ENCODE measurements at places on chromosomes 12 and 14.

DNA sequence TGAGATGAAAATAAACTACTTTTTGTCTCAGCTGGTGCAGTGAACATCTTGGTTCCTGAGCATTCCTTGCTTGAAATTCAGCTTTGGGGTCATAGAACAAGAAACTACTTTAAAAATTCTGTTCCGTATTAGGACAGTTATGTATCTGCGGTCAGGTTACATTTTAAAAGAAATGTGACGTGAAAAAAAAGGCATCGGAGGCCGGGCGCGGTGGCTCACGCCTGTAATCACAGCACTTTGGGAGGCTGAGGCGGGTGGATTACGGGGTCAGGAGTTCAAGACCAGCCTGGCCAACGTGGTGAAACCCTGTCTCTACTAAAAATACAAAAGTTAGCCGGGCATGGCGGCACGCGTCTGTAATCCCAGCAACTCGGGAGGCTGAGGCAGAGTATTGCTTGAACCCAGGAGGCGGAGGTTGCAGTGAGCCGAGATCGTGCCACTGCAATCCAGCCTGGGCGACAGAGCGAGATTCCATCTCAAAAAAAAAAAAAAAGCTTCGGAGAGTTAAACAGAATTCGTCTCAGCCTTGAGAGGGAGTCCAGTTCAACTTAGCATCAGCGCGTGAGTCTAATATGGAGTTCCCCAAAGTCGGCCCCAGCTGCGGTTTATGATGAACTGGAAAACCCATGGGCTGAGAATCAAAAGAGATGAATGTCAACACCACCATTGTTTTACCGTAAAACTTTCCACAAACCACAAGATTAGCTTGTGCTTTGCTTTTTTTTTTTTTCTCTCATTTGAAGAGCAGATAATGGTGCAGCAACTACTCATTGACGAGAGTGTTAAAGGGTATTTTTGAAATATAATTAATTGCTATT lies 2.1 kb upstream of the SLC2A13 start:
- DNase-seq: no peak

DNA sequence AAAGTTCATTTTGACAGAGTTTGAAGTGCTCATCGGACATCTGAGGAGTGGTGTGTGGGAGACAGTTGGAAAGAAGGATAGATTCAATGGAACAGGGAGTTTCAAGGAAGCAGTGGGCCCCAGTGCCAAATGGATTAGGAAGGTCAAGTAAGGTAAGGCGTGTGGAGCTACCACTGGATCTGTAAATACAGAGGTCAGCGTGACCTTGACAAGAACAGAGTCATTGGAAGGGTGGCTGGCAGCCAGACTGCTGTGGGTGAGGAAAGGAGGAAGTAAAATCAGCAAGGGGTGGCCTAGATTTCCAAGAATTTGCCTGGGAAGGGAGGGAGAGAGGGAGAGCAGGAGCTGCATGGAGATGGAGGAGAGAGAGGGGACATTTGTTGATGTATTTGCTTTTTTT lies 68.2 kb upstream of the IGF1 start:
- no peak for DNase-seq

DNA sequence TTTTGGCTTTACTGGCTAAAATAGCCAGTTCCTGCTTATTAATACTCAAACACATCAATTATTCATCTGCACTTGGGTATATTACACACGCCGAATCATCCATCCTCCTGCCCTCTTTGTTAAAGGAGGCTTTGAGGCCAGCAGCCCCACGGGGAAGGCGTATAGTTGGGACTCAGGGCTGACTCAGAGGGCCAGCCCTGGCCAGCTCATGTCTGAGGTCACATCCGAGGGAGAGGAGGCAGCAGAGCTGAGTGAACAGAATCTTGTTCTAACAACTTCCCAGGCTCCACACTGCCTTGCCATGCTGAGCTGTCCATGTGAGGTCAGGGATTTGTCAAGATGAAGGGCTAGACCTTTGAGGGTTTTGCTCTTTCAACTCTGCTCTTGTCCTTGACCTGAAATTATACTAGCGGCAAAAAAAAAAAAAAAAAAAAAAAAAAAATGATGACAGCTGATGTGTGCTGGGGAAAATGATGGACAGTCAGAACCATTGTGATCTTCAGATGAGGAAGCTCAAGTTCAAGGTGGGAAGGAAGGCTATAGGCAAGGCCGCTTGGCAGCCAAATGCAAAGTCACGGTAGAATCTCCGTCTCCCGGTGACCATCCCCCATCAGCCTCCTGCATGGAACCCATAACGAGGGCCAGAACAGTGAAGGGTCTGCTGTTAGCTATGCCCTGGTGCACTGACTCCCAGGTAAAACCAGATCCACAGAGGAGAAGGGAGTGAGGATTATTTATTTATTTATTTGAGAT lies 12.5 kb upstream of the MARK3 start:
- no peak for DNase-seq

GRCh38 chr12:128276471-128276870 lies 9.5 kb downstream of the TMEM132C start:
- no peak for DNase-seq

DNA sequence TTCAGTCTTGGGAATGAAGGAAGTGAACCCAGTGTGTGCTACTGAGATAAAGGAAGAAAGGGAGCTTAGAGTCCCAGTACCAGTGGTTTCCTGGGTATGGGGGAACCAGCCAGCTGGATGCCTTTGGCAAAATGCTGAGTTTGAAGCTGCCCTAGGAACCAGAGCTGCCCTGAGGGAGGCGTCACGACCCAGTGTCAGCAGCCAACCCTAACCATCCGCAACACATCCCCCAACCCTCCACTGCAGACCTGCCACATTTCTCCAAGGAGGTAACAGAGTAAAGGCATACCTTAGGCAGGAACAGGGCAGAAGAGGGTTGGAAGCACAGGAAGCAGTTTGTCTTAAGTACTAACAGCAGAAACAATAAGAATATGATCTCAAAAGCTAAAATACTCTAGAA lies 28.6 kb downstream of the PRDM4 start:
- no peak for DNase-seq

DNA sequence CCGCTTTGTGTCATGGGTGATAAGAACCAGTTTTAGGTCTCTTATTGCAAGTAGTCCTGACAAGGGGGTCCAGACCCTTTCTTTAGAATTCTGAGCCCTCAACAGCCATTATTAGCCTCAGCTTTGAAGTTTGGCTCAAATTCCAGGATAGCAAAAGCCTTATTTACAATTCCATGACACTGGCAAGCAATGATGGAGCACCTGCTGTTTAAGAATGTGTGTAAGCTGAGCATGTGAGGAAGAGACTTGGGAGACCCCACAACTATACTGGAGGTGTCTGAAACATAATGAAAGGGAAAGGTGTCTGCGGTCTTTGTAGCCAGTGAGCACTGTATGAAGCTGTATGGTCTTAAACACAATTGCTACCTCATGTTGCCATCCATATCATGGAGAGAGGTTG lies 119.8 kb downstream of the TBX5 start:
- DNase-seq: no peak

DNA sequence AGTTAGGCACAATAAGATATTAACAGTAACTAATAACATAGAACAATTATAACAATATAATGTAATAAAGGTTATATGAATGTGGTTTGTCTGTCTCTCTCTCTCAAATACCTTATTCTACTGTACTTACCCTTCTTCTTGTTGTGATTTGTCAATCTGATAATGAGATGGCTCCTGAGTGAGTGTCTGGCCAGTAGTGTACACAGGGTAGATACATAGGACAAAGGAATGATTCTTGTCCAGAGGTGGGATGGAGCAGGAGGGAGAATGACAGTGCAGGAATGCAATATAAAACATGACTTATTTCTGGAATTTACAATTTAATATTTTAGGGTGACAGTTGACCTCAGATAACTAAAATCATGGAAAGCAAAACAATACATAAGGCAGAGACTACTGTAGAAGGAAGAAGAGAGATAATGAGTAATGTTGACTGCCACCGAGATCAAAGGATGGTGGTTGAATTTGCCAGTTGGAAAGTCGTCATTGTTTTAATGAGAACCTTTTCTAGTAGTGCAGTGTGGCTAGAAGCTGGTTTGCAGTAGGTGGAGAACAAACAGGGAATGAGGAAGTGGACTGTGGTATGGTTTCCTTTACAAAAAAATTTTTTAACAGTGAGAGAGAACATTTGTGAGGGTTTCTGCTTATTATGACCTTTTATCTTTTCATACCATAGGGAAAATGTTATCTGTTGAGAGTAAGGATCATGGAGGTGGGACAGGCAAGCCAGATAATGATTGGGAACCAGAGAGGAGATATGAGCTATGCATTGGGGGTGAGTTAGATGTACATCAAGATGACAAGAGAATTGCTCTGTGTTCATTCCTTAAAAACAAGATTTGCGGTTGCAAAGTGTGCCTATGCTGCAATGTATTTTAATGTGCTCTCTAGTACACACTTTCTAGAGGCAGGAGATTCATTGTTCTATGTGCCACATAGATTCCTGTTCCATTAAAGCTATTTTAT lies 458.3 kb downstream of the BTG1 start:
- peak; percentile 61 for DNase-seq

DNA sequence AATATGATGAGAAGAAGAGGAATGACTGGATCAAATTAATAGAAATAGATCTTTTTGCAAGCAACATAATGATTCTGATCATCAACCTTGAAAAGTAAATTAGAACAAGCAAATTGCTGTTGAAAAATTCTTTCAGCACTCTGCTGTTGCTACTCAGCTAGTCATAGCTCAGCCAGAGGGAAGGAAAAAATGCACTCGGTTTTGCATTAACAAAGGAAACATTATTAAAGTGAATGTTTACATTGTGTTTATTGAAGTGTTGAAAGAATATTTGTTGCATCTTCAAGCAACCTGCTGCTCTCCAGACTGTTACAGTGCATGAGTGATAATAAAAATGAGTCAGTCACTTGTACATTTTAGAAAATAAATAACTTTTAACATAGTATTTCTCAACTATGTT lies 26.5 kb downstream of the AP5M1 start:
- DNase-seq: no peak

GRCh38 chr12:85280165-85280983 lies at the start of gene ALX1:
Gene ALX1 (plus strand): TSS chr12:85280220. CDS start chr12:85280262, 42 bp downstream.
- no peak for DNase-seq

- no peak for DNase-seq
Measured at GRCh38 chr14:104887623-104888488, 22.8 kb downstream of the CEP170B start.

- no peak for DNase-seq
Measured at GRCh38 chr12:107903341-107904061, 129.0 kb downstream of the ASCL4 start.

GRCh38 chr14:105409364-105409763 lies 10.3 kb upstream of the MTA1 start:
- DNase-seq: no peak

GRCh38 chr12:109222062-109222461 lies 87.0 kb downstream of the FOXN4 start:
- DNase-seq: no peak

GRCh38 chr12:2373307-2373706 lies 320.5 kb downstream of the CACNA1C start:
- no peak for DNase-seq

- DNase-seq: no peak
Measured at GRCh38 chr12:69044887-69045286, 111.9 kb upstream of the CPM start.

- DNase-seq: no peak
Measured at GRCh38 chr12:93056971-93057535, 128.0 kb upstream of the EEA1 start.

DNA sequence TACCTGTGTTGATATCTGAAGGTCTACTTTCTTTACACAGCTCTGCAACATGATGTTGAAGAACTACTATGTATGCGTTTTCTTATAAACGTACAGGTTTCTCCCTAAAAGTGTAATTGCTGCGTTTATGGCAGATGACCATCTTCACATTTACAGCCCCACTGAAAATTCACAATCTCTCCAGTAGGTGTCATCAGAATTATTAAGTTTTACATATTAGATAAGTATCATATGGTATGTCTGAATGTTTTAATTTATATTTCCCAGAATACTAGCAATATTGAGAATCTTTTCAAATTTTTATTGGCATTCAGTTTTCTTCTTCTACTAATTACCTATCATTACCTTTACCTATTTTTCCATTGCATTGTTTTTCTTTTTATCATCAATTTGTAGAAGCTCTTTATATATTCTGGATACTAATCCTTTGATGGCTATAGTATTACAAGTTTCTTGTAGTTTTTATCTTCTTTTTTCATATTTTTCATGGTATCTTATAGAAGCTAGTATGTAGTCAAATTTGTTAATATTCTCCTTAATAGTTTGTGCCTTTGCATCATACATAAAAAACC lies 123.5 kb downstream of the CAPZA3 start:
- no peak for DNase-seq

DNA sequence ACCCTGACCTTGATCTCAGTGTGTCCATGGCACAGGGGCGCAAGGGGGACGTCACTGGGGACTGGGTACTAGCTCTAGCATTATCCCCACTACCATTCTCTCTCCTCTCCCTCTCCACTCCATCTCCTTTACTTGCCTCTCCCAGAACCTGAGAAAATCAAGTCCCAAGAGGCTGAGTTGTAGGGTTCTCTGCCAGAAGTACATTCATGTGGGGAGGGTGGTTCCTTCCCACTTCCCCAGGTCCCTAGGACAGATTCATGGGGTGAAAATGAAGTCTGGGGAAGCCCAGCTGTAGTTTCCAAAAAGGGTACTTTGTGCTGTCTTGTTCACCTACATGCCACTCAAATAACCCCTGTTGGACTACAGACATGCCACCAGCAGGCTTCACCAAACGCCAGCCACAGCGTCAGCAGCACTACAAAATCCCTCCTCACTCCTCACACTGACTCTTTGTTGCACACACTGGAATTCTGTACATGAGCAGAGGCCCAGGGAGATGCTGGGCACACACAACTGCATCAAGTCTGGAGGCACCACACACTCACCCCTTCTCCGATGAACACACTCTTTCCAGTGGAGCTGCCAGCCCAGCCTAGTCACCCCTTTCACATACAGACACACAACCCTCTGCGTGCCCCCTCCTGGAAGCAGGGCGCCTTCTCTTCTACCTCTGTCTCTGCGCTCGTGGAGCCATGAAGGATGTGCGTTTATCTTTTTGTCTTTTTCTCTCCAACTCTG lies 6.9 kb downstream of the RARG start:
- no peak for DNase-seq

- DNase-seq: no peak
Measured at GRCh38 chr12:1663440-1664132, 27.3 kb upstream of the ADIPOR2 start.

DNA sequence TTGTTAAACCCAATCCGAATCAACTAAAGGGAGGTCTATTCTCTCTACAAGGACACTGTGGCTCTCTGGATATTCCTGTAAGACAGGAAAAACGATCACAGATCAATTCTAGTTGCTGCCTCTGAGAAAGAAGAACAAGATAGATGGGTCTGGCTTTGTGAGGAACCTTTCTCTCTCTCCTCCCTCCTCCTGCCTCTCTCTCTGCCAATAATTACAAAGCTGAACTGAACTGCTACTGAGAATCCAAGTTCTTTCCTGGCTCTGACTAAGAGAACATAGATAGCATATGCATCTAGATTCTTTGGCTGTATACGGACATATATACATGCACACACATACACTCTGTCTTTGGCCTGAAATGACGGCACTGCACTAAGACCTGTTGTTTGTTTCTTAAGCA lies 27.6 kb downstream of the ETV6 start:
- no peak for DNase-seq

- DNase-seq: no peak
Measured at GRCh38 chr12:19799216-19799615, 359.9 kb downstream of the AEBP2 start.

GRCh38 chr14:60655119-60655897 lies 6.0 kb upstream of the SIX1 start:
- DNase-seq: no peak

- DNase-seq: no peak
Measured at GRCh38 chr12:92337128-92337527, 191.5 kb upstream of the BTG1 start.

Data from CD8-positive, alpha-beta memory T cell (primary cell).